Left kidney (tissue), 8 donors: ENCODE measurements at places on chromosomes 4 and X. TPM values are rescaled to one million over a fixed set of nuclear protein-coding genes. Genes with fewer than 3 reads are reported as not detected.

Gene GSX2
- not detected for polyA plus RNA-seq

Gene SSX2B
- polyA plus RNA-seq: not detected

Gene NXF3
- polyA plus RNA-seq: 0.33 TPM

Gene MAGEA10
- not detected for polyA plus RNA-seq

DNA sequence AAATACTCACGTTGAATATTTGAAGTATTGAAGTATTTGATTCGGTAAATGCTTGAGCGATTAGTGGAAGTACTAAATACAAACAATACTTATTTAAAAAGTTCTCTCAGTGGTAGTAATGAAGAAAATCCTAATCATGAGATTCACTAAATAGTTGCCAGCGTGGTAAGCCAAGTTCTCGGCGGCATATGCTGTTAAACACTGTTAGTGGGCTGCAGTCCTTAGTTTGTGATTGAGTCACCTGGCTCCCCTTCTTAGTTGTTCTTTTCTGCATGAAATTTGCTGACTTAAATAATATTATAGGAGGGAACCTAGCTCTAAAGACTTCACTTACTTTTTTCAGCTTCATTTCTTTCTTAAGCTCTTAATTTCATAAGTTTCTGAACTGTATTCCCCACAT lies 51.4 kb downstream of the STIM2 start:
- DNase-seq: no peak

GRCh38 chr4:164337219-164337944 lies 416.5 kb upstream of the SMIM31 start:
- no peak for DNase-seq

GRCh38 chr4:155966731-155967395 lies 13.2 kb upstream of the CTSO start:
- no peak for DNase-seq

DNA sequence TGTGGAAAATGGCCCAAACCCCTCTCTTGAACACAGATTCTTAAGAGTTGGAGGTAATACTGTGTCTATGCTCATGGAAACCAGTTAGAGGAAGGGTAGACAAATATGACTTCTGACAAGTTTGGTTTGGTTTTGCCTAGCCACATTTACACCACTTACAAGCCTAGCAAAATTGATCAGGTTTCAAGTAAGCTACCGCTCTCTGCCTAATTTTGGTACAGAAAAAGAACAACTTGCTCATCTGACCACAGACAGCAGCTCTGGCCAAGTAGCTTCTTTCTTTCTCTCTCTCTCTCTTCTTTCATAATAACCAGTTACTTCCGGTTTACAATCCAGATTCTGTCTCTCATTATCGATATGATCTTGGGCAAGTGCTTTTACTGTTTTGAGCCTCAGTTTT lies 260.0 kb downstream of the GLUD2 start:
- DNase-seq: no peak

- DNase-seq: no peak
Observed at GRCh38 chrX:29940750-29941149, 274.6 kb upstream of the MAGEB2 start.

- no peak for DNase-seq
Observed at GRCh38 chrX:94560930-94561329, 886.9 kb downstream of the FAM133A start.

DNA sequence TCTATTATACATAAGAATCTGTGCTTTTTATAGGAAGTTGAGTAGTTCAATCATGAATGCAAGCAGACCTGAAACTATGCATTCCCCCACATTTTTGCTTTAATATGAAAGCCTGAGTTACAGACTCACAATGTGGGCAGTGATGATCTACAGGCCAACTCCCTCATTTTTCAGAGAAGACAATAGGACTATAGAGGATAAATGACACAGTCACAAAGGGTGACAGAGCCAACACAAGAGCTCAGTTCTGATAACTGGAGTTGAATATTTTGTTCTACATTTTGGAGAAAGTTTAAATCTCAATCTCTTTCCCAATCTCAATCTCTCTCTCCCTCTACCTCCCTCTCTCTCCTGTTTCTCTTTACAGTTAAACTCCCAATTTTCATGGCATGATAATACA lies 27.0 kb downstream of the MBNL3 start:
- DNase-seq: no peak

- DNase-seq: no peak
Observed at GRCh38 chr4:5398056-5398455, 310.3 kb downstream of the EVC2 start.
